Endothelial cell of coronary artery (primary cell): ENCODE measurements at places on chromosomes 16 and 17. TPM values are rescaled to one million over a fixed set of nuclear protein-coding genes. Genes with fewer than 3 reads are reported as not detected.

The RNF112 gene
- 0.19 TPM in 1 of 2 replicates, not detected in the other for total RNA-seq

The FN3KRP gene
- total RNA-seq, result 17.7 and 21.6 TPM in 2 replicates

The DPEP3 gene
- not detected in 2 replicates for total RNA-seq

The SSH2 gene
- 19.0 and 21.8 TPM in 2 replicates for total RNA-seq

The HBA2 gene
- total RNA-seq, result not detected in 2 replicates

The CRYM gene
- not detected in 2 replicates for total RNA-seq

The CFAP97D1 gene
- total RNA-seq, result under 0.01 TPM in 1 of 2 replicates, not detected in the other

The ASGR1 gene
- total RNA-seq, result 9.2 TPM in 2 replicates

The TBC1D24 gene
- 12.3 and 16.3 TPM in 2 replicates for total RNA-seq

The TSNAXIP1 gene
- total RNA-seq, result 0.85 and 0.90 TPM in 2 replicates

The PIRT gene
- not detected in 2 replicates for total RNA-seq

The PIPOX gene
- 2.0 TPM in 2 replicates for total RNA-seq

The CIBAR2 gene
- not detected in 2 replicates for total RNA-seq

The UTS2R gene
- not detected in 2 replicates for total RNA-seq

The XYLT1 gene
- 0.81 and 1.4 TPM in 2 replicates for total RNA-seq
